ENCODE measurements at places on chromosomes 16 and 17. TPM values are rescaled to one million over a fixed set of nuclear protein-coding genes. Genes with fewer than 3 reads are reported as not detected.
A peak's percentile ranks its signal among the peaks of the same experiment; 100 is the strongest.

Gene GP1BA
- 0.13 TPM for polyA plus RNA-seq

- peaks cover 6% of the 10 kb centered on the region for H3K27me3 ChIP-seq
- H3K36me3 ChIP-seq = no peaks in the 10 kb centered on the region
- DNase-seq = no peak
- H3K4me1 ChIP-seq = no peaks in the 10 kb centered on the region
These were observed 298.2 kb downstream of the HAPSTR1 start for GRCh38 chr16:9389543-9390207.

DNA sequence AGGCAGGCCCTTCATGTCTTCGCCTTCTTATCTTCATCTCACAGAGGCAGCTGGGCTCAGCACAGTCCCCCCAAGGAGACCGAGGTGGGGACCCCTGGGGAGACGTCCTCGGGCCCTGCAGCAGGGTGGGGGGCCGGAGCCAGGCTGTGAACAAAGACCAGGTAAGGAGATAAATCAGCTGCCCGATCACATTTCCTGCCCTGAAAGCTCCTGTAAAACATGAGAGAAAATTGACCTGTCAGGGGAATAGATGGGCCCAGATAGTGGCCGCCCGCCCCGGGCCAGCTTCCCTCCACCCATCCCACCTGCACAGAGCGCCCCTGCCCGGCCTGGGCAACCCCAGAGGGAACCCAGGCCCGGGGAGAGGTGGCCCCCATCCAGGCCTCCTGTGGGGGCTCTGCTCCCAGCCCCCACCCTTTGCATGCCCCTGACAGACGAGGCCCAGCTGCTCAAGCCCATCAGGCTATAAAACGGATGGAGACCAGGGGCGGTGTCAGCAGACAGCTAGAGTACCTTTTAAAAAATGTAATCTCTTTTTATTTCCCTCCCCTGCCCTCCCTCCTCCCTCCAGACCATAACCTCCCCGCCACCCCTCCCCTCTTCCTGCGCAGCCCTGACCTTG lies 18.8 kb upstream of the SLC38A10 start:
- H3K4me3 ChIP-seq = no peak overlapping the region
- H3K36me3 ChIP-seq = no peaks in the 10 kb centered on the region
- no peak for DNase-seq
- peaks cover 19% of the 10 kb centered on the region for H3K27me3 ChIP-seq
- H3K4me1 ChIP-seq = peaks cover 4% of the 10 kb centered on the region

GRCh38 chr16:254461-254860 lies 19.8 kb downstream of the FAM234A start:
- H3K4me3 ChIP-seq = peak overlapping the region; percentile 33
- no peak for DNase-seq
- no peaks in the 10 kb centered on the region for H3K36me3 ChIP-seq
- no peak overlapping the region for H3K27ac ChIP-seq
- H3K4me1 ChIP-seq = peaks cover 16% of the 10 kb centered on the region

- no peaks in the 10 kb centered on the region for H3K27me3 ChIP-seq
- H3K27ac ChIP-seq = no peak overlapping the region
- H3K4me1 ChIP-seq = peaks cover 7% of the 10 kb centered on the region
- no peak overlapping the region for H3K4me3 ChIP-seq
- H3K36me3 ChIP-seq = peaks cover under 1% of the 10 kb centered on the region
These were observed 1.1 kb downstream of the CSF3 start for GRCh38 chr17:40015998-40016985.

GRCh38 chr17:69557339-69557738 lies 142.8 kb downstream of the MAP2K6 start:
- no peak overlapping the region for H3K4me3 ChIP-seq
- H3K36me3 ChIP-seq = peaks cover 23% of the 10 kb centered on the region
- H3K27me3 ChIP-seq = no peaks in the 10 kb centered on the region
- peaks cover 10% of the 10 kb centered on the region for H3K4me1 ChIP-seq
- DNase-seq = no peak

DNA sequence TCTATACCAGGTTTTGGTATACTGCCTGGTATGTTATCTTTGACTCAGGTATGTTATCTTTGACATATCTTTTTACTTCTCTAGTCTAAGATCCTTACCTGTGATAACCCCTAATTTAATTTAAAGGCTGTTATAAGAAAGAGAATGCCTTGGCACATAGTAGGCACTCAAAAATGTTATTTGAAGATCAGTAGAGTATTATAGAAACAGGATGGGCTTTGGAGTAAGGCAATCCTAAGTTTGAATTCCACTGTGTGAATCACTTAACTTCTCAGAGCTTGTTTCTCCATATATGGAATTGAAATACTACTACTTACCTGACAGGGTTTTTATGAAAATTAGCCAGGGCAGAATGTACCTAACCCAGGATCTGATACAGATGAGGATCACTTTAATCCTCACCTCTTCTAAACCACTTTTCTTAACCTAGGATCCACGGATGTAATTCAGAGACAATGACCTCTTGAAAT lies 1.2 kb downstream of the BRIP1 start:
- no peaks in the 10 kb centered on the region for H3K36me3 ChIP-seq
- peak overlapping the region; percentile 97 for H3K4me3 ChIP-seq
- DNase-seq = no peak
- H3K4me1 ChIP-seq = peaks cover 15% of the 10 kb centered on the region
- no peak overlapping the region for H3K27ac ChIP-seq
- H3K27me3 ChIP-seq = no peaks in the 10 kb centered on the region

DNA sequence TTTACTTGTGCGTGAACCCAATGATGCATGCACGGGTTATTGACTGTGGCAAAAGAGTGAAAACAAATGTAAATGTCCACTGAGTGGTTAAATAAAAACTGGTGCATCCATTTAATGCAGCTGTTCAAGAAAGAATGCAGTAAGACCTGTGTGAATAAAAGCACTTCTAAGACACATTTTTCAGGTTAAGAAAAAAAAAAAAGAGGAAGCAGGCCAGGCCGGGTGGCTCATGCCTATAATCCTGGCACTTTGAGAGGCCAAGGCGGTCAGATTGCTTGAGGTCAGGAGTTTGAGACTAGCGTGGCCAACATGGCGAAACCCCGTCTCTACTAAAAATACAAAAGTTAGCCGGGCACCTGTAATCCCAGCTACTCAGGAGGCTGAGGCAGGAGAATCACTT lies 11.8 kb downstream of the CNGB1 start:
- no peaks in the 10 kb centered on the region for H3K27me3 ChIP-seq
- no peak overlapping the region for H3K27ac ChIP-seq
- no peak overlapping the region for H3K4me3 ChIP-seq
- DNase-seq = no peak
- no peaks in the 10 kb centered on the region for H3K4me1 ChIP-seq

DNA sequence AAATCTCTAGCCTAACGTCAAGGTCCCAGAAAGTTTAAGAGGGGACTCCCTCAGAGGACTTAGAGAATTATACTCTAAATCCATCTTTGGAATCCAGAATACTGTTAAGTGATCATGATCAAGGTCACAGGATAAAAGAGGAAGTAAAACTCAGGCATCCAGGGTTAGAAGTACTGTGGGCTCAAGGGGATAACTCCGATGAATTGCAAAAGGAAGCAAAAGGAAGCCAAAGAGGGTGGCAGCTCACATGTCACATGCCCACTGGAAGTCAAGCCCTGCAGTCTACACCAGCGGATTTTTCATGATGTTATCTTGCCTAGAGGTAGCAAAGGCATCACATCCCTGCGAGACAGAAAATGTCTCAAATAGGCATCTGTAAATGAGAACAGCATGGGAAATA lies 3.8 kb downstream of the ZNF821 start:
- H3K27ac ChIP-seq = peak overlapping the region; percentile 60
- H3K36me3 ChIP-seq = peaks cover 8% of the 10 kb centered on the region
- H3K4me1 ChIP-seq = peaks cover 54% of the 10 kb centered on the region
- peaks cover 2% of the 10 kb centered on the region for H3K27me3 ChIP-seq
- peak overlapping the region; percentile 85 for H3K4me3 ChIP-seq

GRCh38 chr17:5031365-5032082 lies 3.7 kb downstream of the SLC52A1 start:
- peak overlapping the region; percentile 88 for H3K4me3 ChIP-seq
- H3K27me3 ChIP-seq = peaks cover 18% of the 10 kb centered on the region
- peak; percentile 79 for DNase-seq
- H3K4me1 ChIP-seq = peaks cover 17% of the 10 kb centered on the region
- peak overlapping the region; percentile 87 for H3K27ac ChIP-seq

DNA sequence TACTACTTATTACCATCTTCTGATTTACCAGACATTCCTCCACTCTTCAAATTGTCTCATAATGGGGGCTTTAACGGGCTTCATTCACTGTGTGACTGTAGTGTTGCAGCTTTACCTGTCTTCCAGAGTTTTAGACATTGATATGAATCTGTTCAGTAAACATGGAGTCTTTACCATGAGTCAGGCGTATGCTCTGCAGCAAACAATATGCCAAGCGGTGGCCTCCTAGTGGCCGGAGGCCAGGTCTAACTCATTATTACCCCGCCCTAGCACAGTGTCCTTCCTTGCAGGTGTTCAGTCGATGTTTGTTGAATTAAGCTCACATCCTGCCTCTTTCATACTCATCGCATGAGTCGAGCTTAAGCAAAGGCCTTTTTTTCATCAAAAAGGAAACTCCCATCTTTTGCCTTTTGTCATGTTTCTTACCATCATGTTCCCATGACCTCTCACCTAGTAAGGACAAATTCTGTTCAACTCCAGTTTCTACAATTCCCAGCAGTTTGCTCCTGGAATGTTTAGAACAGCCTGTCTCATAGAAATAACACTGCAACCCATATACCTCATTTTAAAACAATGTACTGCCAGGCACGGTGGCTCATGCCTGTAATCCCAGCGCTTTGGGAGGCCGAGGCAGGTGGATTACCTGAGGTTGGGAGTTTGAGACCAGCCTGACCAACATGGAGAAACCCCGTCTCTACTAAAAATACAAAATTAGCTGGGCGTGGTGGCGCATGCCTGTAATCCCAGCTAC lies 39.4 kb downstream of the TUBD1 start:
- peaks cover 23% of the 10 kb centered on the region for H3K4me1 ChIP-seq
- no peak overlapping the region for H3K4me3 ChIP-seq
- H3K27me3 ChIP-seq = no peaks in the 10 kb centered on the region
- no peak overlapping the region for H3K27ac ChIP-seq

GRCh38 chr17:72262766-72263165 lies 141.9 kb downstream of the SOX9 start:
- no peaks in the 10 kb centered on the region for H3K36me3 ChIP-seq
- H3K4me3 ChIP-seq = no peak overlapping the region
- no peak for DNase-seq
- peaks cover 38% of the 10 kb centered on the region for H3K27me3 ChIP-seq

Gene CRYM
- not detected for polyA plus RNA-seq

- H3K36me3 ChIP-seq = peaks cover 30% of the 10 kb centered on the region
- H3K4me3 ChIP-seq = no peak overlapping the region
- H3K27me3 ChIP-seq = no peaks in the 10 kb centered on the region
- DNase-seq = no peak
These were observed 23.0 kb downstream of the NSMCE1 start for GRCh38 chr16:27245276-27246172.

- peaks cover 14% of the 10 kb centered on the region for H3K27me3 ChIP-seq
- H3K4me3 ChIP-seq = no peak overlapping the region
- no peaks in the 10 kb centered on the region for H3K4me1 ChIP-seq
- no peak for DNase-seq
These were observed 38.7 kb downstream of the VAT1L start for GRCh38 chr16:77827032-77827431.

- no peak overlapping the region for H3K27ac ChIP-seq
- no peak for DNase-seq
- H3K36me3 ChIP-seq = no peaks in the 10 kb centered on the region
- no peak overlapping the region for H3K4me3 ChIP-seq
These were observed 29.0 kb downstream of the RAB11FIP3 start for GRCh38 chr16:454397-454940.

Gene KCNJ18
- not detected for polyA plus RNA-seq

DNA sequence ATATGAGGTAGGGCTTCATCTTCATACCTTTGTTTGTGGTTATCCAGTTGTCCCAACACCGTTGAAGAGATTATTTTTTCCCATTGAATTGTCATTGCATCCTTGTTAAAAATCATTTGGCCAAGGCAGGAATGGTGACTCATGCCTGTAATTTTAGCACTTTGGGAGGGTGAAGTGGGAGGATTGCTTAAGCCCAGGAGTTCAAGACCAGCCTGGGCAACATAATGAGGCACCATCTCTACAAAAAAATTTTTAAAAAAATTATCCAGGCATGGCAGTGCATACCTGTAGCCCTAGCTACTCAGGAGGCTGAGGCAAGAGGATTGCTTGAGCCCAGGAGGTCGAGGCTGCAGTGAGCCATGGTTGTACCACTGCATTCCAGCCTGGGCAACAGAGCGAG lies 223.9 kb downstream of the TANC2 start:
- H3K4me1 ChIP-seq = peaks cover 24% of the 10 kb centered on the region
- H3K36me3 ChIP-seq = peaks cover 4% of the 10 kb centered on the region
- H3K27ac ChIP-seq = no peak overlapping the region
- no peak for DNase-seq

DNA sequence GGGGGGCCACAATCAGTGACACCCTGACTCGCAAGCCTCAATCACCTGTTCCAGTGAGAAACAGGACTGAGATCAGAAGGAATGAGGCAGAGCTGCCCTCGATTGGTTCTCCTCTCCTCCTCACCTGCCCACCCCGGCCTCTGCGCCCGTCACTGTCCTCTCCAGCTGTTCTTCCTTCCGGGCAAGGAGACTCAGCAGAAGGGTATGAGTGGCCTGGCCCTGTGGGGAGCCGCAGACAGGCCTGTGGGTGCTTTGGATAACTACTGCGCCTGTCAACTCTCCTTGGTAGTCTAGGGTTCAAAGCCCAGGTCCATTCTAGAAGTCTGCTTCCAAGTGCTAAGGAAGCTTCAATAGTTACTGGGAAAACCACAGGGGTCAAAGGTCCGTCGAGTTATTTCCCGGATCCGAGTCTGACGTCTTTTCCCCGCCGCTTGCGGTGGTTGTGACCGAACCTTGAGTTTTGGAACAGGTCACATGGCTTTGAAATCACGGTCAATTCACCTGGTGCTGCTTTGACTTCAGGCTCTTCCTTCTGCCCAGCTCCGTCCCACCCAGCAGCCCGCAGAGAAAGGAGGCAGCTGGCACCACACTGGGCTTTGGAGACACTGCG lies 8.3 kb downstream of the CARD14 start:
- H3K36me3 ChIP-seq = no peaks in the 10 kb centered on the region
- no peak overlapping the region for H3K27ac ChIP-seq
- no peak for DNase-seq
- no peak overlapping the region for H3K4me3 ChIP-seq
- H3K4me1 ChIP-seq = no peaks in the 10 kb centered on the region
- H3K27me3 ChIP-seq = no peaks in the 10 kb centered on the region

Gene C17orf67
- polyA plus RNA-seq = 1.5 TPM

Gene ABCC3
- not detected for polyA plus RNA-seq

Gene CHRNE
- polyA plus RNA-seq = 0.19 TPM

DNA sequence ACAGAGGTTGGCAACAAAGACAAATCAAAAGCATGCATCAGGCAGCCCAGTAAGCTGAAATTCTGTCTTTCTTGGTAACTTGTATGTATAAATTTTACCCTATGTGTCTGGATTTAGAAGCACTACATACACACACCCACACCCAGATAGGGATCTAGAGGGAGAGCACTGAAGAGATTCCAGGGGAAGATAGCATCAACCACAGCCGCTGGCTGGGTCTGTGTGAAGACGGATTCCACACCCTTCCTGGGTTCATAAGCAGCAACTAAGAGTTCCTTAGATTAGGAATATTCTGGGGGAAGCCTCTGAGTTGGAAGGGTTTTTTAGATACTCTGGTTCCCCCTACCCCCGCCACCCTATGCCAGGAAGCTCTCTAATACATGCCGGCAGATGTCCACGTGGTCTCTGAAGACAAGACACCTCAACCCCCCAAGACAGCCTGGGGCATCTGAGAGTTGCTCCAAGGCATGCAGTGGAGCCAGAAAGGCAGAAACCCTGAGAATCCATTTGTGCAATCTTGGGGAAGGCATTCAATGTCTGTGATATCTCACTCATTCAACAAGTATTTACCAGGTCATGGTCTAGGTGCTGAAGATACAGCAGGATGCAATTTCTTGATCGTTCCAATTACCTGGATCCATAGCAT lies 86.4 kb downstream of the NOG start:
- DNase-seq = no peak
- H3K4me1 ChIP-seq = peaks cover 16% of the 10 kb centered on the region
- no peak overlapping the region for H3K4me3 ChIP-seq
- H3K27me3 ChIP-seq = peaks cover 43% of the 10 kb centered on the region
- no peaks in the 10 kb centered on the region for H3K36me3 ChIP-seq
- H3K27ac ChIP-seq = no peak overlapping the region

All from naive thymus-derived CD8-positive, alpha-beta T cell (primary cell).